Mucosa of descending colon (tissue), 3 donors: ENCODE measurements at places on chromosomes 5 and 9. TPM values are rescaled to one million over a fixed set of nuclear protein-coding genes. Genes with fewer than 3 reads are reported as not detected.

The TXNDC8 gene
- total RNA-seq: not detected

The LHX6 gene
- 5.1 TPM for total RNA-seq

The RASA1 gene
- total RNA-seq: 27.0 TPM

The SLC25A2 gene
- total RNA-seq: 1.2 TPM

The HARS1 gene
- total RNA-seq: 44.5 TPM

The TEK gene
- total RNA-seq: 3.9 TPM

The FOXI1 gene
- not detected for total RNA-seq

The MEIKIN gene
- not detected for total RNA-seq

The HAVCR1 gene
- total RNA-seq: 3.9 TPM

The FAM221B gene
- total RNA-seq: 0.41 TPM

The NRG2 gene
- total RNA-seq: 0.89 TPM

The PCDHGA8 gene
- 3.8 TPM for total RNA-seq

The TOR1A gene
- total RNA-seq: 35.8 TPM

The EMB gene
- total RNA-seq: 13.7 TPM

The PCDH12 gene
- total RNA-seq: 3.2 TPM

The TNFSF8 gene
- 1.0 TPM for total RNA-seq

The CCDC180 gene
- 5.6 TPM for total RNA-seq

The GHR gene
- total RNA-seq: 9.8 TPM
